ENCODE measurements at places on chromosomes 16 and 17.

DNA sequence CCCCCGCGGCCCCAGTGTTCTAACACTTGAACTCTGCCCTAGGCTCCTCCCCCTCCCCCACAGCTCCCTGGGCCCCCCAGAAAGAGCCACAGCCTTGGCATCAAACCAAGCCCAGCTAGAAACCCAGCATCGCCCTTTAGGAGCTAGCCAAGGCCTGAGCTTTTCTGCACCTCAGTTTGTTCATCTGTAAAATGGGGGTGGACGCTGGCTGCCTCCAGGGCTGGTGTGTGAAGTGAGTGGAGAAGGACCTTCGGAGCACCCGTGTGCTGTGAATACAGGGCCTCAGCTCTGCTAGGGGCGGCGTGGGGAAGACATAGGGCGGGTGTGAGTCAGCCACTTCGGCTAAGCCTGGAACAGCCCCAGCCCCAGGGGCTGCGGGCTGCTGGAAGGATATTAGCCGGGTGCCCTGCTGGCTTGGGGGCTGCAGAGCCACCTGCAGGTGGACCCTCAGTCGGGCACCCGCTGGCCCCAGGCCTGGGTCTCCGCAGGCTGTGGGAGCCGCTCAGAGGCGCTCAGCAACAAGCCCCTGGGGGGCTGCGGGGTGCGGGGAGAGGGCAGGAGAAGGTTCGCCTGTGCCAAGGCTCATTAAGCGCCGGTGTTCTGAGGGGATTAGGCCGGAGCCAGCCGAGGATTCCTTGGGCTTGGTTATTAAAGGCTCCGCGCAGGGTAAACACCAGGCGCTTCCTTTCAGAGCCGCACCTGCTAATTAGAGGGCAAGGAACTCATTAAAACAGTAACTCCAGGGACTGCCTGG, 217.0 kb upstream of the CIBAR2 start:
- no peak for DNase-seq

DNA sequence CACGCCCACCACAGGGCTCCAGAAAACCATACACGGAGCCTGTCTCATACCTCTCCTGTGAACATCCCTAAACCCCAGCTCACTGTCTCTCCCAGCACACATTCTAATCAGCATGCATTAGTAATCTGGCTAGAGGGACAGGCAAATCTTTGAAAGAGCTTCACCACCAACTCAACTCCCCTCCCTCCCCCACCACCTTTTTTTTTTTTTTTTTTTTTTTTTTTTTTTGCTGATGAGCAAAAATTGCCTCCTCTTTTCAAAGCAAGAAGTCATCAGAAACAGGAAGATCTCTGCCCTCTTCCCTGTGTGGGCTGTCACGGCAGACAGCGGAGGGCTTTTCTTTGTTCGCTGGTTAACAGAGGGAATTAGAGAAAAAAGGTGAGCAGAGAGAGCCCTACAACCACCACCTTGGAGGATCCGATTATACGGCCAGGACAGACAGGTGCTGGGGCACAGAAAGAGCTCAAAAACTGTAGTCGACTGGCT, 19.9 kb downstream of the GAS7 start:
- no peak for DNase-seq

DNA sequence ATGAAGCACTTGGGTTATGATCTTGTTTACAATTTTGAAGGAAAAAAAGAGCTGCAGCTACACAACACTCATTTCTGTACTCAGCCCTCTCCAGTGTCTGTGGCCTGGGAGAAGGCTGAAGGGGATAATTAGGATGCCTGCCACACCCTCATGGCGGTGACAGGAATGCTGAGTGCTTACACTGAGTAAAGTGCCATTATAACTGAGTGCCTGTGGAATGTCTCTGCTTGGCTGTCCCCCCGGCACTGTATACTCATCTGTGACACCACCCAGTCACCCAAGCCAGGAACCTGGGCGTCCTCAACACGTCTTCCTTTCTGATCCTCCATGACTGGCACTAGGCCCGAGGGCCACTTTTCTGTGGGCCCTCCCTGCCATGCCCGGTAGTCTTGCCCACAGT, 3.5 kb upstream of the MRPL38 start:
- DNase-seq, result no peak

GRCh38 chr16:20336955-20337354, 9.6 kb upstream of the GP2 start:
- DNase-seq, result no peak

DNA sequence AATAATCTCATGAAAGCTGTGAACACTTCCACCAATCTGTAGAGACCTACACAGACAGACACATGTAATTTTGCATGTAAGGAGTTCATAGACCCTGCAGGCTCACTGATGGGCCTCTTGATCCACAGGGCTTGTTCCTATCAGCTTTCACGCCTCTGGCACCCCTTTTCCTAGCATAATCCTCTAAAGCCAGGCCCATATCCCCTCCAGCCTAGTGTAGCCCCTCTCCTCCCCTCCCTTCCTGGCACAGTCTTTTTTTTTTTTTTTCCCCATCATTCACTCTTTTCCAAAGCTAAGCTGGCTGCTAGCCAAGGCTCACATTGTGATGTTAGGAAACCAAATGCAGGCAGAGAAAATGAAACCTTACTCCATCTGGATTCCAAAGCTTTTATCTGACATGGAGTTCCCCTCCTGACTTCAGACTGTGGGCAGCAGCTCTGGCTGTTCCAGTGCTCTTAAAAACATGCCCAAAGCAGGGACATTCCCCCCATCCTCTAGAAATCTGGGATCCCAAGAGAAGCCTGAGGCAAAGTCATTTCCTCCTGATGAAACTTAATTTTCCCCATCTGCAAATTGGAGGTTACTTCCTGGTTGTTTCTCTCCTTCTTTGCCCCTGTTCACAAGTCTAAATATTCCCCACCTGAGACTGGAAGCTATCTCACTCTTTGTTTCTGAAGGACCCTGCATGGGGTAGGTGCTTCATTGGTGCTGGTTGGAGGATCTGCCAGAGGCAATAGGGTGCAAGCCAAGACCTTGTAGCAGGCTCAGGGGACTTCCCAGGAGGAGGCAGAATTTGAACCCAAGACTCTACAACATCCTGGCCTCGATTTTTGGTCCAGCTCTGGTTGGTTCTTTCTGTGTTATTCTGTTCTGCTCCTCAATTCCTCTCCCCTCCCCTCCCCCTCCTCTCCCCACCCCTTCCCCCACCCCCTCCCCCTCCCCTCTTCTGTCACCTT, 9.9 kb upstream of the CCL5 start:
- peak; percentile 21 for DNase-seq

DNA sequence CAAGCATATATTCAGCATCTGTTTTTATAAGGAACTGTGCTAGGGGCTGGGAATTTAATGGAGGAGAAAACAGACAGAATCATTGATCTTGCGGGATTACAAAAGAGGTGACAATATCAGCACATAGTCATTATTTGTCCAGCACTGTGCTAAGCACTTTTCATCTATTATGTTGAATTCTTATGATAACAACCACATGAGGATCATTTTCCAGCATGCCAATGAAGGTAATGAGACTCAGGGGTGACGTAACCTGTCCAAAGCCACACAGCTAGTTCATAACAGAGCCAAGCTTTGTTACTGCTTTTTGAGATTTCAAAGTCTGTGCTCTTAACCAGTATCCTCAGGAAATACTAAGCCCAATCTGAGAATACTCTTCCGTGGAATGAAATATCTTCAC, 503.3 kb downstream of the CDH13 start:
- DNase-seq, result no peak

DNA sequence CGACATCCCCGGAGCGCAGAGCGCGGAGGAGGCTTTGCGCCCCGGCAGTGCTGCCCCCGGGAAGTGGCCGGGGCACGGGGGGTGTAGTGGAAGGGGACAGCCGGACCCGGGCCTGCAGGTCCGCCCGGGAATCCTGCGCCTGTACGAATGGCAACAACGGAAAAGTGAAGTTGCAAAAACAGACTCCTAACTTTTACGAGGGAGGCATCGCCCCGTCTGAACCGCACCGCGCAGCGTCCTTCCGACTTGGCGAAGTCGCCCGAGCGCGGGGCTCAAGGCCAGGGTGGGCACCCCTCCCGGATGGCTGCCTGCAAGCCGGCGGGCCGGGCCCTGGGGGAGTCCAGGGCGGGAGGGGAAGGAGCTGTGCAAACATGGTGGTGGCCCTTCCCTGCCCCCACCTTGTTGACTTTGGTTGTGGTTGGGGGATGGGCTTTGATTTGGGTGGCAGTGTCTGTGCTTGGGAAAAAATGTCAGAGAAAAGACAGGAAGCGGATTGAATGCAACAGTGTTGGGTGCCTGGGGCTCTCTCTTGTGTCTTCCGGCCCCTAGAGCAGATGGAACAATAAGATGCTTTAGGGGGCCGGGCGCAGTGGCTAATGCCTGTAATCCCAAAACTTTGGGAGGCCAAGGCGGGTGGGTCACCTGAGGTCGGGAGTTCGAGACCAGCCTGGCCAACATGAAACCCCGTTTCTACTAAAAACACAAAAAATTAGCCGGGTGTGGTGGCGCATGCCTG, 675 bp downstream of the RNF213 start:
- peak; percentile 47 for DNase-seq

- DNase-seq, result no peak
Measured at GRCh38 chr16:65788434-65789140, 577.9 kb upstream of the CDH5 start.

DNA sequence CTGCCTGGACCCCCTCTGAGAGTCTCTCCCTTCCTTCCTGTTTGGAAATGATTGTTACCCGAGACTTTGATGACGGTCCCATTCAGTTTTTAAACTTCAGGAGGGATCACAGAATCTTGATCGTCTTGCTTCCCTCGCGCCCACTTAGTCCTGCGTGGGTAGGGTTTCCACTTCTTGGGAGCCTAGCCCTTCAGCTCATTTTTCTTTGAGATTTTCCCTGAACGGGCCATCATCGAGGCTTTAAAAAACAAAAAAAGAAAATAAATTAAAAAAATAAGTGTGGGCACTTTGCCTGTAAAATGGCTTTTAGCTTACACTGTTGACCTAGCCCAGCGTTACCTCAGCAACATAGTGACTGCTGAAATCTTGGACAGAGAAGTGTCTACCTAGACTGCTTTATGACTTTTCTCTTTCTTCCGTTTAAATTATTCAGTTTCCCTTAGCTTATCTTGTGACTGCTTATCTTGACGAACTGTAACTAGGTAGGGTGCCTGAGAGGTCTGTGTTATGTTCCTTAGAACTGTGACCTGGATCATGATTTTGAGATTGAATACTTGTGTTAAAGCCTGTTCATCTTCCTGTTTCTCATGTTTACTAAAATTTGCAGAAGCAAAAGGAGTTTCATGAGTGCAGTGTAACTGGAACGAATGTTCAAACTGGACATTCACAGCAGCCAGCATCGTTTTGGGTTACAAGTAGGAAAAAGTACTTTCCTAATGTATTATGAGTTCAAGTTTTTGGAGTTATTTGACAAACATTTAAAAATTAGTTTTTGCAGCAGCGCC, 874 bp downstream of the WWP2 start:
- peak; percentile 43 for DNase-seq

DNA sequence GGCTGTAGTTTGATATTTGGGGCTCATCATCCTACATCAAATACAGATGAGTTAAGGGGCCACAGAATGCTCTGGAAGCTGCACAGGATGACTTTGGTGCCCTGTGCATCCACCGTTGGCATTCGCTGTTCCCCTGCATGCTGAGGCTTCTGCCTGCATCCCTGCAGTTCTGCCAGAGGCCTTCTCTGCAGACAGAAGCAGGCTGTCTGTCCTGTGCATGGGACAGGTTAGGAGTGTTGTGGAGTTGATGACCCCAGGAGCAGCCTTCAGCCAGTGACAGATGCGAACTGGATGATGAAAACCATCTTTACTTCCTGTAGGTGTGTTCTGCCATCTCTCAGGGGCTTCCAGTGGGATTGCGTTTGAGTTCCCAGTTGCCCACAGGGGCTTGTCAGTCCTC, 13.6 kb upstream of the TNS4 start:
- no peak for DNase-seq
